ENCODE measurements at places on chromosomes 16 and 17. TPM values are rescaled to one million over a fixed set of nuclear protein-coding genes. Genes with fewer than 3 reads are reported as not detected.

GRCh38 chr16:42691-43090, 10.7 kb downstream of the POLR3K start:
- peak; percentile 11 for DNase-seq
- no peak overlapping the region for H3K4me3 ChIP-seq
- H3K27me3 ChIP-seq = no peaks in the 10 kb centered on the region
- peaks cover 21% of the 10 kb centered on the region for H3K36me3 ChIP-seq
- no peaks in the 10 kb centered on the region for H3K4me1 ChIP-seq
- H3K27ac ChIP-seq = no peak overlapping the region

DNA sequence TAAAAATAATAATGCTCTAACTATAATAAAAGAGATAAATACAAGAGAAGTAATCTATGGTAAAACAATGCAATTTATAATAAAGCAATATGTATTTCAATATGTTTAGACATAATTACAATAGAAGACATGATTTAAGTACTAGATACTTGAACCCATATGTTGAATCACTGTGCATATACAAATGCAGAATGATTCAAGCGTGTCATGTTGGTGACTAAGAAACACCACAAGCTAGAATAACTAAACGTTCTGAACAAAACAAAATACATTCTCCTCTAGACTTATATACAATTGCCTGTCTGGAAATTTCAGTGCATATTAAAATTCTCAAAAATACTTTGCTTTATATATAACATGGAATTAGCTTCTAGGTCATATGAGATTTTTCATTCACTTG, 11.2 kb downstream of the TADA2A start:
- H3K36me3 ChIP-seq = peaks cover 31% of the 10 kb centered on the region
- H3K4me3 ChIP-seq = no peak overlapping the region
- H3K27ac ChIP-seq = no peak overlapping the region
- no peaks in the 10 kb centered on the region for H3K4me1 ChIP-seq
- no peak for DNase-seq

The P2RX5 gene
- 0.57 TPM for total RNA-seq

The PPM1D gene
- 12.3 TPM for total RNA-seq

- H3K4me1 ChIP-seq = peaks cover 26% of the 10 kb centered on the region
- no peaks in the 10 kb centered on the region for H3K27me3 ChIP-seq
- H3K4me3 ChIP-seq = peak overlapping the region; percentile 60
- H3K36me3 ChIP-seq = no peaks in the 10 kb centered on the region
- DNase-seq = peak; percentile 77
Measured at GRCh38 chr17:29292992-29293889, 707 bp downstream of the NUFIP2 start.

GRCh38 chr17:59616253-59616920, 3.3 kb upstream of the CLTC start:
- no peak for DNase-seq

GRCh38 chr16:69188716-69189115, 1.8 kb downstream of the SNTB2 start:
- H3K4me1 ChIP-seq = peaks cover 36% of the 10 kb centered on the region
- no peak overlapping the region for H3K27ac ChIP-seq
- no peaks in the 10 kb centered on the region for H3K36me3 ChIP-seq

- H3K4me1 ChIP-seq = no peaks in the 10 kb centered on the region
- H3K27me3 ChIP-seq = no peaks in the 10 kb centered on the region
- no peaks in the 10 kb centered on the region for H3K36me3 ChIP-seq
- DNase-seq = no peak
- H3K4me3 ChIP-seq = no peak overlapping the region
Measured at GRCh38 chr16:75445298-75445697, 12.0 kb upstream of the CFDP1 start.

- H3K4me1 ChIP-seq = no peaks in the 10 kb centered on the region
- no peak overlapping the region for H3K27ac ChIP-seq
- H3K36me3 ChIP-seq = no peaks in the 10 kb centered on the region
- no peak for DNase-seq
- peaks cover 17% of the 10 kb centered on the region for H3K27me3 ChIP-seq
Measured at GRCh38 chr17:72604518-72604917, 483.7 kb downstream of the SOX9 start.

DNA sequence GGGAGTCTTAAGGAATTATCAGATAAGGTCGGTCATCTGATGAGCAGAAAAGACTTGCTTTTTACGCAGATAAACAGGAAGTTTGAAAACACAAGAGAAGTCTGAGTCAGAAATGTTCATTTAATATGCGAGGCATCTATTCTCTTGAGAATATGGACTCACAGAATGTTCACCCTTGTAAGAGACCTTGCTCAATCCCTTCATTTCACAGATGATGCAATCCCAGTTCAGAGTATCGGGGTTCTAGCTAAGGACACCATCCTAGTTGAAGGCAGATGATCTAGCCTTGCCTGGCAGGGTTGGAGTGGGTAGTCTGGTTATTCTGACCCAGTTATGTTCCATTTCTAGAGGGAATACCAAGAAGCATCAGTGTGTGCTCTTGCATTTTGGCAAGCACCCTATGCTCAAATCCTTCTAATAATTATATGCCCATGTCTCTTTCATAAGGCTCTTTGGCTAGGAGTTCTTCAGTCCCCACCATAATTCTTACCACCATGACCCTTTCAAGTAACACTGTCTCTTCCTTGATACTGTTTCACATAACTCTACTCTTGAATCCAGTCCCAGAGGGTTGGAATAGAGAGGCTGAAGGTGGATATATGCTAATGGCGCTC, 42.5 kb downstream of the YPEL2 start:
- peaks cover 97% of the 10 kb centered on the region for H3K4me1 ChIP-seq
- no peak overlapping the region for H3K4me3 ChIP-seq

DNA sequence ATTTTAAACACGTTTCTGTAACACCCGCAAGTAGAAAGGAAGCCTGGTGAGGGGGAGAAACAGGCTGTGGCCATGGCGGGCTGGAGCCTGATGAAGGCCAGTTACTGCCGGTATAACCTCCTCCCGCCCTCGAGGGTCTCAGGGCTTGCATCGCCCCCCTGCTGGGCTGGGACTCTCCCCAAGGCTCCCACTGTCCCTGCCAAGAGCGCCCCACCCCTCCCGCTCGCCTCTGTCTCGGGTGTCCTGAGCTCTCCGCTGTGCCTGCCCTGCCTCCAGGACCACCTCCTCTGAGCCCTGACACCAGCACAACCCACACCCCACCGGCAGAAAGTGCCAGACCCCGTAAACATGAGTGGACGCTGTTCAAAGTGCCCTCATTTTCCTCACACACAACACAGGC, 18.7 kb downstream of the TMEM204 start:
- H3K36me3 ChIP-seq = no peaks in the 10 kb centered on the region
- DNase-seq = no peak
- H3K4me3 ChIP-seq = no peak overlapping the region
- peak overlapping the region; percentile 74 for H3K27ac ChIP-seq
- peaks cover 36% of the 10 kb centered on the region for H3K4me1 ChIP-seq

DNA sequence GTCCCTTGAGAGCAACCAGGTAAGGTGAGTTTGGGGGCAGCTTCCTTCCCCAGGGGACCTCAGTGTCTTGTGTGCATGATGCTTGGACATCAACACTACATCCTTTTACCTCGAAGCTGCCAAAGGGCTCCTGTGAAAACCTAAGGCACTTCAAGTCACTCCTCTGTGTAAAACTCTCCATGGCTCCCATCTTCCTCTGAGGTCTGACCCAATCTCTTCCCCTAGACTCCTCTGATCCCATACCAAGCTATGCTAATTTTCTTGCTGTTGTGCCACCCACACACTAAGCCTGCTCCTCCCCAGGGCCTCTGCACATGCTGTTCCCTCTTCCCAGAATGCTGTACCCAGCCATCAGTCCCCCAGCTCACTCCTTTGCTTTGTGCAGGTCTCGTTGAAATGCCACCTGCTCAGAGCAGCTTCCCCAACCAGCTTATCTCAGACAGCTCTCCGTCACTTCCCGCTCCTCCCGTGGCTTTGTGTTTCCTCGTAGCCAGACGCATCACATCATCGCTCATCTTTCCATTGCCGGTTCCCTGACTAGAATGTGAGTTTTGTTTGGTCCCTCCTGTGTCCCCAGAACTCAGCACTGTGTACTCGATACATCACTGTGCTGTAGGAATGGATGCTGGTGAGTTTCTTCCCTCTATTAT, 78.4 kb downstream of the CNGB1 start:
- peak; percentile 41 for DNase-seq
- no peaks in the 10 kb centered on the region for H3K36me3 ChIP-seq
- H3K27ac ChIP-seq = no peak overlapping the region
- H3K27me3 ChIP-seq = no peaks in the 10 kb centered on the region
- peaks cover 11% of the 10 kb centered on the region for H3K4me1 ChIP-seq

The EFCAB13 gene
- 3.5 TPM for total RNA-seq

The WSCD1 gene
- total RNA-seq = 17.9 TPM

The ZFP3 gene
- total RNA-seq = 5.5 TPM

The KRT33A gene
- not detected for total RNA-seq

Measured in adrenal gland (tissue), 19 donors.